OCI-LY7 (cell line): ENCODE measurements at places on chromosomes 4 and X. TPM values are rescaled to one million over a fixed set of nuclear protein-coding genes. Genes with fewer than 3 reads are reported as not detected.

Gene BOD1L1
- 49.6 and 55.7 TPM in 2 replicates for total RNA-seq

Gene CC2D2A
- not detected in 2 replicates for total RNA-seq

Gene EDA2R
- 3.7 and 4.8 TPM in 2 replicates for total RNA-seq

Gene CYTL1
- total RNA-seq, result not detected in 2 replicates

Gene GPR173
- total RNA-seq, result 8.7 and 10.1 TPM in 2 replicates

Gene NAP1L3
- total RNA-seq, result not detected in 2 replicates

Gene RADX
- total RNA-seq, result 34.0 and 35.7 TPM in 2 replicates

Gene SUPT20HL1
- total RNA-seq, result not detected in 2 replicates

Gene KCNE5
- total RNA-seq, result not detected in 2 replicates

DNA sequence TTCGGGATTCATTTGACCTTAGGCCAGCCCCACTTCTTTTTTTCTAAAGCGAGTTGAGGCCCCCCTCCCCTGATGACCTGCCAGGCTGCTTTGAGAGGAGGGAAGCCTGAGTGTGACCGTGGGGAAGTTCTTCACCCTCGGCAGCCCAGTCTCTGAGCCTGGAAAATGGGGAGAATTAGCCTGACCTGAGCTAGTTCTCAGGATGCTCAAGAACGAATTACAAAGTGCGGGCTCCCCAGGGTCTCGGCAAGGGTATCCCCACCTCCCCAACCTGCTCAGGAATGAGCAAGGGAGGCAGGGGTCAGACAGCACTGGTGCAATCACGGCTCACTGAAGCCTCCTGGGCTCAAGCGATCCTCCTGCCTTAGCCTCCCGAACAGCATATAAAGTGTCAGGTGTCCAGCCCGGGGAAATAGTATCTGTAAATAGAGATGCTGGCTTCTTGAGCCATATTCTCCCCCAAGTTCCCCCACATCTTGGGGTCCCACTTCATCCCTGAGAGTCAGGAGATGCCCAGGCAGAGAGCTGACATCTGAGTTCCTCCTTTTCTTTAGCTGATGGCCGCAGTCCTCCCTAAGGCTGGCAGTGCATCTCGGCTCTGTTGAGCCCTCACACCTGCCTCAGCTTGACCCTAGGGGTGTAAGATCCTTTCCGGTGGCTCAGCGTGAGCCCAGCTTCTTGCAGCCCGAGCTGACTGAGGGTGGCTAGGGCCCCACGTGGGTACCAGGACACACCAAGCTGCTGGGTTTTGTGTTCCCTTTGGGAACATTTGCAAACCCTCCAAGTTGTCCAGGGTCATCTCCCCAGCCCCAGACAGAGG lies 1.6 kb downstream of the DUSP9 start:
- no peak for DNase-seq

GRCh38 chr4:36308150-36308549 lies 26.7 kb downstream of the DTHD1 start:
- no peak for DNase-seq

- DNase-seq, result no peak
Measured at GRCh38 chr4:74057588-74057987, 19.1 kb upstream of the CXCL3 start.

DNA sequence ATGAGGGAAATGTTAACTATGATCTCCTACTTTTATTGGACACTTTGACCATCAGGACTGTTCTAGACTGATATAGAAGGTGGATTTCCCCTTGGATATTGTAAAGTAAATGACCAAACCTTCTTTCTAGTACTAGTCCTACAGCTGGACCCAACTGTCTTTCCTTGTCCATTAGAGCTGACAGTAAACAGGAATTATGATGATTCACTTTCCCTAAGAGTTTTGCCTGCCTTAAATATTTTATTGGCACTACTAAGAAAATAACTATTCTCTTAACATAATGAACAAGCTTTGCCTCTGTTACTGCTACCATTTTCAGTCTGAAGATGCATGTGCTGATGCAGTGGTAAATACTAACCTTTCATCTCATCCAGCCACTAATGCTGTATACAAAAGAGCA lies 915.4 kb downstream of the CENPC start:
- DNase-seq, result no peak

GRCh38 chr4:112094330-112094729 lies 50.9 kb upstream of the FAM241A start:
- DNase-seq, result no peak

DNA sequence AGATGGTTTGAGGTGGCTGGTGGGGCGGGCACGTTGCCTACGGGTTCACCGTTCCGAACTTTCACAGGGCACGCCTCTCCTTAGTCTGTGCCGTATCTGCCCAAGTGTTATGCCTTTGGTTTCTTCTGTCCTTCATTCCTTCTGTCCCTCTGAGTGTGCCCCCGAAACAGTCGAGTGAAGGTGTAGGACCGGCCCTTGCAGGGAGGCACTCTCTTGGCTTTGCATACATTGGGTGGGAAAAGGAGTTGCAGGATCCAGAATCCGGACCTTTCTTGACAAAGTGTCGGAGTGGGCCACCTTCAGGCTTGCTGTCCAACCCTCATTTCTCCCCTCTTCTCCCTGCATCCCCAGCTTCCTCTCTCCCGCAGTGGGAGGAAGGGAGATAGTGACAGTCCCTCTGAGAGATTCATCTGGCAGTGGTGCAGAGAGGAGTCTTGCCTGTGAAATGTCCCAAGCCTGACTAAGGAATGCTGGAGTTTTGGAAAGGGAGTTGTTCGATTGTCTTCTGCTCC lies 569 bp downstream of the ARFIP1 start:
- DNase-seq, result no peak

DNA sequence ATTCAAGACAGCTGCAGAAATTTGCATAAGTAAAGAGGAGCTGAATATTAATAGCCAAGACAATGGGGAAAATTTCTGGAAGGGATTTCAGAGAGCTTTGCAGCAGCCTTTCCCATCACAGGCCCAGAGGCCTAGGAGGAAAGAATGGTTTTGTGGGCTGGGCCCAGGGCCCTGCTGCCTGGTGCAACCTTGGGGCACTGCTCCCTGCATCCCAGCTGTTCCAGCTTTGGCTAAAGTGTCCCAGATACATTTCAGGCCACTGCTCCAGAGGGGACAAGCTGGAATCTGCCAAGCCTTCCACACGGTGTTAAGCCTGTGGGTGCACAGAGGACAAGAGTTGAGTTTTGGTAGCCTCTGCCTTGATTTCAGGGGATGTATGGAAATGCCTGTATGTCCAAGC lies 185.6 kb upstream of the SFRP2 start:
- DNase-seq, result no peak

DNA sequence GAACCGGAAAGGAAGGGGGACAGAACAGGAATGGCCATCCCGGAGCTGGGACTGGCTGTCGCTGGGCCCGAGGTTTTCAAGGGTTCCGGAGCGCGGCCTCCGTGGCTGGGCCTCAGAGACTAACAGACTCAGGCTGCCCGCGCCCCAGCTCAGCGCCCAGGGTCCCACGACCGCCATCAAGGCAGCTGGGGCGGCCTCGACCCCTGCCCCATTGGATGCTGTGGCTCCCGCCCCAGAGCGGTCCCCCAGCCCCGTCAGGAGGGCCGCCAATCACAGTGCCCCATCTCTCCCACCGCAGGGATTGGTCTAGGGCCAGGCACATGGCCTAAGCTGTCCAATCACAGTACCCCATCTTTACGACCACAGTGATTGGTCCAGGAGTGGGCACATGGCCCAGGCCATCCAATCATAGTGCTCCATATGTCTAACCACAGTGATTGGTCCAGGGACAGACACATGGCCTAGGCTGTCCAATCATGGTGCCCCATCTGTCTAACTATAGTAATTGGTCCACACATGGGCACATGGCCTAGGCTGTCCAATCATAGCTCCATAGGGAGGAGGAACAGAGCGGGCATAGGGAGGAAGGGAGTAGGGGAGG lies 105.3 kb upstream of the NKX1-1 start:
- peak; percentile 14 for DNase-seq
